ENCODE measurements at places on chromosomes 3 and 15.

DNA sequence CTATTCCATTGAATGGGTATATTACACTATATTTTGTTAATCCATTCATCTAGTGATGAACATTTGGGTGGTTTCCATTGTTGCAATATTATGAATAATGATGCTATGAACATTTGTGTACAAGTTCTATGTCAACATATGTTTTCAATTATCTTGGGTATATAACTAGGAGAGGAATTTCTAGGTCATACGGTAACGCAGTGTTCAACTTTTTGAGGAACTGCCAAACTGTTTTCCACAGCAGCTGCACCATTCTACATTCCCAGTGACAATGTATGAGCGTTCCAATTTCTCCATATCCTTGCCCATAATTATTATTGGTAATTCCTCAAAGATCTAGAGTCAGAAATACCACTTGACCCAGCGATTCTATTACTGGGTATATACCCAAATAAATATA is 24.1 kb upstream of the RORA start:
- no peak for DNase-seq

DNA sequence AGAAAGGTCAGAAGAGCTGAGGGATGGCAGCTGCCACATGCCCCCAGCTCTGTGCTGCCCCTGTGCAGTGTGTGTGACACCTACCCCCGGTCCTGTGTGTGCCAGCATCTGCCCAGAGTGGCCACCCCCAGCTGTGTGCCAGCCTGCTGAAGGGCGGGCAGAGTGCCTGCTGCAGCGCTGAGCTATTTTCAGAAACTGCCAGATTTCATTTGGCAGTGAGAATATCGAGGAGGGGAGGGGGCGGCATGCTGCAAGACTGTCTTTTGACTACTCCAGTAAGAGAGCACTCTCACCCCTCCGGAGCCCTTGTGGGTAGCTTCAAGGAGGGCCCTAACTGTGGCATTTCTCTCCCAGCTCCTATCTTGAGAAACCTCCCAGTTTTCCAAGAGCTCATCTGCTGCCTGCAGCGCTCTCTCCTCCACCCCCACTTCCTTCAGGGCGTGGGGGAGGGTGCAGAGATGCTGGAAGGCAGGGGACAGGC is 25.2 kb upstream of the DOCK3 start:
- no peak for DNase-seq

- no peak for DNase-seq
Measured at GRCh38 chr3:73784686-73785392, 160.1 kb upstream of the PDZRN3 start.

- peak; percentile 90 for DNase-seq
Measured at GRCh38 chr15:64989416-64990167, at the start of gene SPG21. TSS of gene SPG21 (minus strand) at chr15:64989914. CDS start at chr15:64983569, 6,345 bp downstream.

- DNase-seq = no peak
Measured at GRCh38 chr15:101807345-101807945, 4.1 kb downstream of the OR4F6 start.

GRCh38 chr3:142188846-142189245 is 36.5 kb downstream of the GK5 start:
- no peak for DNase-seq

GRCh38 chr3:16398648-16399047 is 114.9 kb downstream of the RFTN1 start:
- DNase-seq = no peak

- DNase-seq = no peak
Measured at GRCh38 chr3:128323206-128324081, 143.2 kb downstream of the DNAJB8 start.

GRCh38 chr3:196216089-196216564 is at the start of gene SLC51A:
TSS of gene SLC51A (plus strand) at chr3:196216534. CDS start at chr3:196216713, 179 bp downstream.
- DNase-seq = no peak

DNA sequence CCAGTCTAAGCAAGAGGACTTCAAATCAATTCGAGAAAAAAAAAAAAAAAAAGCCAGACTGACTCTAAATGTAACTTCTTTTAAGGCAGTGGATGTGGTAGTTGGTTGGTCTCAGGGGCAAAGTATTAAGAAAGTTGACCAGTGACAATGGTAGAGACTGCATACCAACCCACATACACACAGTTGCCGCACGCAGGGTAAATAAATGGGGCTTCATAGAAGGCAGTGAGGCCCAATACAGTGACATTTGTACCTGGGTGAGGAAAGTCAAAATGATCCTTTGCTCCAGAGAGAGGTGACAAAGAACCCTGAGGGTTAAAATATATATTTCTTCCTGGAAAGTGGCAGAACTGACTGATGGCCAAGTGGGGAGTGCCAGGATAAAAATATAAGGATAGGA is 100.8 kb upstream of the MEX3B start:
- DNase-seq = no peak

DNA sequence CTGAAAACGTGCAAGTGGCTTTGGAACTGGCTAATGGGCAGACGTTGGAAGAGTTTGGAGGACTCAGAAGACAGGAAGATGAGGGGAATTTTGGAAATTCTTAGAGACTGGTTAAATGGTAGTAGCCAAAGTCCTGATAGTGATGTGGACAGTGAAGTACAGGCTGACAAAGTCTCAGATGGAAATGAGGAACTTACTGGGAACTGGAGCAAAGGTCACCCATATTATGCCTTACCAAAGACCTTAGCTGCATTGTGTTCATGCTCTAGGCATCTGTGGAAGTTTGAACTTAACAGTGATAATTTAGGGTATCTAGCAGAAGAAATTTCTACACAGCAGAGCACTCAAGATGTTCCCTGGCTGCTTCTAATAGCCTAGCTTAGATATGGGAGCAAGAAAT is 28.6 kb upstream of the SERPINI2 start:
- no peak for DNase-seq

DNA sequence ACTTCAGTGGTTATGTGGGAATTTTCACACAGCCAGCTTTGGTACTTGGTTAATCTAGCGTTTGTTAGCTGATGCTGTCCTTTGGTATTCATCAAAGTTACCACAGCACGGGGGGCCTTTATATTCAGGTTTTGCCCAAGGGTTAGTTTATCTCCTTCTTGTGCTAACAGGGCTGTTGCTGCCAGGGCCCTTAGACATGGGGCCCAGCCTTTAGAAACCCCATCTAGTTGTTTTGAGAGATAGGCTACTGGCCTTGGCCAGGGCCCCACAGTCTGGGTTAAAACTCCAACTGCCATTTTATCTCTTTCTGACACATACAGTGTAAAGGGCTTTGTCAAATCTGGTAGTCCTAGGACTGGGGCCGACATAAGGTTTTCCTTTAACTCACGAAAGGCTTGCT is 7.5 kb upstream of the DNAAF4 start:
- no peak for DNase-seq

DNA sequence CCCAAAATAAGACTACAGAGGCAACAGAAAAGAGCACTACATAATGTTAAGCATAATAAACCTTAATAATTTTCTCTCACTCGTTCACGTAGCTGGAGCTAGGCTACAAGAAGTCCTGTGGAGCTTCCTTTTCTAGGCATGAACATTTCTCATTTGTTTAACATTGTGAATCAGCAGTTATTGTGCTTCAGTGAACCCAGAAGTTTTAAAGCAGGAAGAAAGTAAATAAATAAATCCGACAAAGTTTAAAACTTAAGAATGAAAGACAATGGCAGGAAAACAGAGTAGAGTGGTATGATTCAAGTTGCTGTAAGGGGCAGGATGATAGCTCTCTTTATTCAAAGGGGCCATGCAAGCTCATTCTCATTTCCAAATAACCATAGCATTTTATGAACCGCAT is 191.8 kb downstream of the LSAMP start:
- no peak for DNase-seq
